Stimulated activated CD4-positive, alpha-beta T cell treated with anti-CD3 and anti-CD28 coated beads, Interleukin-1b, Interleukin-23, amount 100 ng/mL, for 24 hours (primary cell): ENCODE measurements at places on chromosomes 1 and 21.

DNA sequence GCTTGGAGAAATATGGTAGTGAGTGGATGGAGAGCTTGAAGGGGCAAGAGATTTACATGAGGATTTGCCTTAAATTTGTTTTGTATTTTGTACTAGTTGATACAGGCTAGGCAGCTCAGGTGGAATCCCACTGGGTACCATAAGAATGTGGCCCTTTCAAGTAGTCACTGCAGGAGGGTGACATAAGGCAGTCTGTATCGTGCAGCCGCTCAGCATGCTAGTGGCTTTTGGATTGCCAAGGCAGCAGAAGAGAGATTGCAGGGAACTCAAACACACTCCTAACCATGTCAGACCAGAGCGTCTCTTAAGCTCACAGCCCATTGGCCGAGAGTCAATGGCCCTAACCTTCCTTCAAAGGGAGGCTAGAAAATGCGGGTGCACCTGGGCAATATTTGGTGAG is 420.0 kb downstream of the ADGRL2 start:
- DNase-seq = no peak

- no peak for DNase-seq
Measured at GRCh38 chr1:40183055-40183710, 22.0 kb downstream of the RLF start.

DNA sequence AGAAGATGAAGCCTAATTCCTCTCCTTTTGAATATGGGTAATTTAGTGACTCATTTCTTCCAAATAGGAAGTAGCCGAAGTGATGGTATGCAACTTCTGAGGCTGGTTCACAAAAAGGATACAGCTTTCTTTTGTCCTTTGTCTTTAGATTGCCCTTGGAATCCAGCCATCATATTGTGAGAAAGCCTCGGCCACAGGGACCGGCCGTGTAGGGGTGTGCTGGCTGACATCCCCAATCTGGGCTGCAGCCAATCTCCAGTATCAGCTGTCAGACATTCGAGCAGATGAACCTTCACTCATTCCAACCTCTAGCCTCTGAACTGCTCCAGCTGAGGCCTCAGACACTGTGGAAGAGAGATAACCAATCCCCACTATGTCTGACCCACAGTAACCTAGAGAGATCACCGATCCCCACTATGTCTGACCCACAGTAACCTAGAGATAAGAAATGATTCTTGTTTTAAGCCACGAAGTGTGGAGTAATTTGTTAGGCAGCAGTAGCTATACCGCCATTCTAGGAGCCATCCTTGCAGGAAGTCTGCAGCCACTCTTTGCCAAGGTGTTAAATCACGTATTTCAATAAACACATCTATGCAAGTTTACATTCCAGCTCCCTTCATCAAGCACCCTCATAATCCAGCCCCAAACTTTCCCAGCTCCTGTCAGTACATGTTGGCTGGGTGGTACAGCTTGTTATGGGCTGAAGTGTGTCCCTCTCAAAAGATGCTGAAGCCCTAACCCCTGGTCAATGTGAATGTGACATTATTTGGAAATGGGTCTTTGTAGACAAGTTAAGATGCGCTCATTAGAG is 2.9 kb upstream of the DIP2A start:
- DNase-seq = no peak

DNA sequence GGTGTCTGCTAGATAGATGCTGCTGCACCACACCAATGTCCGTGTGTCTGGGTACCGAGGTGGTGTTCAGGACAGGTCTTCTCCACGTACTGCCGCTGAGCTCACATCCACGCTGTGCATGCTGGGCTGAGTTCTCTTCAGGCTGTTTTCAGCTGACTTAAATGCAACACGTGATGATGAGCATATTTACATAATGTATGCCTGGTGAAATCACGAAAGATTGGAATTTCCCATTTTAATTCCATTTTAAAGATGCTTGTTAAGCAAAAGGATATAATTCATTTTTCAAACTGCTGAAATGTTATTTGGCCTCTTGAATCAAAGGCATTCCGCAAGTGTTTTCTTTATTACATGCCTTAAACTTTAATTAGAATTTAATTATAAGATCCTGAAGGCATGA is 107.9 kb downstream of the FGGY start:
- DNase-seq = no peak

DNA sequence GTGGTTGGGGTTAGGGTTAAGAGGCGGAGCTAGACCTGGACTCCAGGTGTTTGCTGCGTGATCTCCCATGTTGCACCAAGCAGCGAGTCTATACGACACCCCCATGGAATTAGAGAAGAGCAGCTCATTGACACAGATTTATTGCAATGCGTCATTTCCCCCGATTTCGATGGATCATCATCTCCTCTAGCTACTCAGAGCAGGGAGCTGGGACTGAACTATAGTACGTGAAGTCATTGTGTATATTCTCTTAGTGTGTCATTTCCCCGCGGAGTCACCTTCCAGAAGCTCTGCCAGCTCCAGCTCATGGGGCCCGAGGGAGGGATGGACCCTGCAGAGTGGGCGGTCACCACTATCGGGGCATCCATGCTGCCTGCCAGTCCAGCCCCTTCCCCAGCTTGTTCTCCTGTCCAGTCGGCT is 7.5 kb upstream of the C2CD2 start:
- no peak for DNase-seq

- no peak for DNase-seq
Measured at GRCh38 chr1:31407029-31407626, 5.9 kb upstream of the SERINC2 start.

DNA sequence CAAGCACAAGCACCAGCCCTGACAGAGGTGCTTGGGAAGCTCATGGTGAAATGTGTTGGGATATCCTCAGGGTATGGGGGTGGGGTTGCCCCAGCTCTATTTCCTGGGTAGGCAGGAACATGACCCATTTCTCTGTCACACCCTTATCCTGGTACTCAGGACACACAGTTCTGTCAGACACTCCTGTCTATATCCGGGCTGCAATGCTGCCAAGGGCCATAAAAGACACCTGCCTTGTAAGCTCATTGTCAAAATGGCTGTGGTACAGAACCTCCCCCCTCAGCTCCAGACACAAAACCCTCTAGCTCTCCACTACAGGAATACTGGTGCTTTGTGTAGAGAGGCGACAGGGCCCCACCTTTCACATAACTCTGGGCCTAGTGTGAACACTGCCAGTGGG is 636.7 kb downstream of the PLA2G4A start:
- DNase-seq = no peak
